Astrocyte (in vitro differentiated cells and primary cell): ENCODE measurements at places on chromosomes 16 and 17. TPM values are rescaled to one million over a fixed set of nuclear protein-coding genes. Genes with fewer than 3 reads are reported as not detected.

RAB26 gene
- total RNA-seq: 1.2 and 1.4 TPM in 2 replicates

PRAC1 gene
- total RNA-seq: not detected in 2 replicates

DPEP2 gene
- not detected in 2 replicates for total RNA-seq

NEURL4 gene
- 32.5 and 32.6 TPM in 2 replicates for total RNA-seq

REXO5 gene
- total RNA-seq: 0.99 and 1.8 TPM in 2 replicates

BAHCC1 gene
- total RNA-seq: 18.5 TPM in 2 replicates

CD2BP2 gene
- total RNA-seq: 58.8 TPM in 2 replicates

BAIAP3 gene
- total RNA-seq: 1.4 and 2.6 TPM in 2 replicates

TAC4 gene
- total RNA-seq: not detected in 2 replicates

APOBR gene
- not detected in 2 replicates for total RNA-seq

PYCARD gene
- total RNA-seq: 7.3 and 9.0 TPM in 2 replicates

TOP2A gene
- 7.3 and 12.6 TPM in 2 replicates for total RNA-seq

CCDC200 gene
- total RNA-seq: not detected in 2 replicates

MON1B gene
- total RNA-seq: 35.7 and 40.5 TPM in 2 replicates

TBC1D3E gene
- total RNA-seq: not detected in 2 replicates

TMC8 gene
- 0.27 and 0.38 TPM in 2 replicates for total RNA-seq

ZNF286A gene
- total RNA-seq: 44.1 and 58.6 TPM in 2 replicates

IL17C gene
- 0.36 TPM in 1 of 2 replicates, not detected in the other for total RNA-seq

CD300E gene
- total RNA-seq: not detected in 2 replicates

P2RX1 gene
- not detected in 2 replicates for total RNA-seq

PDILT gene
- not detected in 2 replicates for total RNA-seq

SHISA6 gene
- total RNA-seq: not detected in 2 replicates

DHX58 gene
- 5.4 and 5.5 TPM in 2 replicates for total RNA-seq

RRN3 gene
- 41.5 and 46.6 TPM in 2 replicates for total RNA-seq

PER1 gene
- 17.0 and 18.1 TPM in 2 replicates for total RNA-seq

NLGN2 gene
- 77.3 and 80.7 TPM in 2 replicates for total RNA-seq

SLC5A11 gene
- total RNA-seq: not detected in 2 replicates

CENPT gene
- 67.3 and 79.3 TPM in 2 replicates for total RNA-seq

ZNF423 gene
- total RNA-seq: 10.6 and 12.4 TPM in 2 replicates

SIRT7 gene
- 26.5 and 30.2 TPM in 2 replicates for total RNA-seq

DNAAF8 gene
- total RNA-seq: 2.7 and 2.9 TPM in 2 replicates

ASIC2 gene
- total RNA-seq: 0.36 TPM in 1 of 2 replicates, not detected in the other

GSG1L gene
- not detected in 2 replicates for total RNA-seq

KRT28 gene
- not detected in 2 replicates for total RNA-seq

NPIPB9 gene
- 0.86 and 2.3 TPM in 2 replicates for total RNA-seq

ADAD2 gene
- not detected in 2 replicates for total RNA-seq

LITAFD gene
- not detected in 2 replicates for total RNA-seq
